IMR-90 (cell line): ENCODE measurements at places on chromosomes 6 and 20. TPM values are rescaled to one million over a fixed set of nuclear protein-coding genes. Genes with fewer than 3 reads are reported as not detected.

The PLA2G7 gene
- not detected in 2 replicates for total RNA-seq

The IRF4 gene
- not detected in 2 replicates for total RNA-seq

- peaks cover 2% of the 10 kb centered on the region; the same call in 1 of the 2 replicates for H3K36me3 ChIP-seq
- H3K4me3 ChIP-seq = no peak overlapping the region
- no peaks in the 10 kb centered on the region for H3K27me3 ChIP-seq
- H3K4me1 ChIP-seq = peaks cover 18% of the 10 kb centered on the region
Observed at GRCh38 chr6:3281631-3282475, 23.1 kb downstream of the PSMG4 start.

- no peaks in the 10 kb centered on the region; the same call in 1 of the 2 replicates for H3K4me1 ChIP-seq
- DNase-seq = peak; percentile 68
- no peak overlapping the region for H3K27ac ChIP-seq
- no peak overlapping the region for H3K4me3 ChIP-seq
Observed at GRCh38 chr6:132218059-132218696, 183.1 kb downstream of the MOXD1 start.

- no peak overlapping the region for H3K4me3 ChIP-seq
- no peak for DNase-seq
- peaks cover 2% of the 10 kb centered on the region; the same call in 1 of the 2 replicates for H3K27me3 ChIP-seq
- peaks cover 4% of the 10 kb centered on the region for H3K4me1 ChIP-seq
- no peak overlapping the region for H3K27ac ChIP-seq
Observed at GRCh38 chr6:163744256-163744925, 329.9 kb downstream of the QKI start.

GRCh38 chr6:158020272-158020711 lies 38.6 kb downstream of the SYNJ2 start:
- H3K4me1 ChIP-seq = peaks cover 32% of the 10 kb centered on the region
- H3K27ac ChIP-seq = peak overlapping the region; percentile 52; the same call in 1 of the 2 replicates
- H3K4me3 ChIP-seq = no peak overlapping the region
- no peaks in the 10 kb centered on the region for H3K27me3 ChIP-seq
- H3K36me3 ChIP-seq = peaks cover 17% of the 10 kb centered on the region

DNA sequence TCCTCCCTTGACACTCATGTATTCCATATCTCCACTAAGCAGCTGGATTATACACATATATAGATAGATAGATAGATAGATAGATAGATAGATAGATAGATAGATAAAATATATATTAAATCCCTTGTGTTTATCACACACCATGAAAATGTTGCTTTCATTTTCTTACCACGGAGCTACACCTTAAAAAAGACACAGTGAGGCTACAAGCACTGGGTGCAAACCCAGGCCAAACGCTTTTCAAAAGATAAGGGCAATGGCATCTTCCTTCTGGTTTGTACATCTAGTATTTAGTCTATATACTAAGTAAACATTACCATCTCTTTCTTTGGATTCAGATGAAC lies 377.1 kb downstream of the ESR1 start:
- peaks cover 10% of the 10 kb centered on the region for H3K36me3 ChIP-seq
- DNase-seq = no peak
- H3K27ac ChIP-seq = no peak overlapping the region

- H3K36me3 ChIP-seq = no peaks in the 10 kb centered on the region
- no peak overlapping the region for H3K4me3 ChIP-seq
- peaks cover 7% of the 10 kb centered on the region for H3K4me1 ChIP-seq
- no peak for DNase-seq
Observed at GRCh38 chr6:136228814-136229213, 21.3 kb downstream of the MTFR2 start.

The ME1 gene
- 24.4 and 32.2 TPM in 2 replicates for total RNA-seq

DNA sequence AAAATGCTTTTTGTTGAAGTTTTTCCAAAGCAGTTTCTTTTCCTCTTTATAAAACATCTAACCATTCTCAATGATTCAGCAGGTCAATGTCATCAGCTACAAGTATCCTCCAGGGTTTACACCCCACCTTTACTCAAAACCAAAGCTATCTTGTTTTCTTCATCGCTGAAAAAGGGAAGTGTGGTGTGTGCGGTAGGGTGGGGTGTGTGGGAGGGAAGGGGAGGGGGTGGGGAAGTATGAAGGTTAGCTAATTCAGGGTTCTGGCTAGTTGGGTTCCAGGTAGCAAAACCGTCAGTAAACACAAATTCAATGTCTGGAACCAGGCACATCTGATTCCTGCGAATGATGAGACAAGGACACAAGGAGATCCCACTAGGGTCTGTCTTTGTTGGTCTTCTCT lies 189.6 kb downstream of the GJA10 start:
- H3K27me3 ChIP-seq = no peaks in the 10 kb centered on the region
- DNase-seq = no peak
- H3K4me1 ChIP-seq = peaks cover 2% of the 10 kb centered on the region
- H3K36me3 ChIP-seq = no peaks in the 10 kb centered on the region
- no peak overlapping the region for H3K27ac ChIP-seq
- H3K4me3 ChIP-seq = no peak overlapping the region

The SLC52A3 gene
- total RNA-seq = not detected in 2 replicates

- no peaks in the 10 kb centered on the region for H3K36me3 ChIP-seq
- H3K4me3 ChIP-seq = no peak overlapping the region
- H3K27ac ChIP-seq = no peak overlapping the region
- no peak for DNase-seq
- H3K4me1 ChIP-seq = peaks cover 7% of the 10 kb centered on the region
Observed at GRCh38 chr6:139520321-139520768, 145.9 kb upstream of the CITED2 start.

The SPDEF gene
- total RNA-seq = not detected in 2 replicates

DNA sequence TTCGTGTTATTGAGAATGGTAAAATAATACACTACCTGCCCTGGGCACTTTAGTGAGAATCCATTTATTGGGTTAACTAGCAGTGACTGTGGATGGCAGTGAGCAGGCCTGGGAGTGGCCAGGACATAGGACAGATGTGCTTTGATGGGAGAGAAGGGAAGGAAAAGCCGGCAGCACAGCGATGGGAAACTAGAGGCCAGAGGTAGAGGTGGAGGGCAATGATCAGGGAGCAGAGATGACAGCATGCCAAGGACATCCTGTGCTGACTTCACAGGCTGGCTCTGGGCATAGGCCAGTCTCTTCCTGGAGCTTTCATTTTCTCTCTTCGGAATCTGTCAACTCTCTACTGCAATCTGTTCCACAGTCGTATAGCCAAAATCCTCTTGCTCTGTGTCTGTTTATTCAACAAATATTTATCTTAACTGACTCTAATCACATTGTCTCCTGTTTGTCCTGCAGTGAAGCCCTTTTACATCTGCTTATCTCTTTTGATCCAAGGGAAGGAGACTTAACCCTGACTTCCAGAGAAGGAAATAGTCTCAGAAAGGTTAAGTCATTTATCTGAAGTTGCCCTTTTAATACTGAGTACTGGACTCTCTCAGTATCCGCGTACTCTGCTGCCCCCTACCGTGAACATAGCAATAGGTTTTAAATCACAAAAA lies 18.4 kb upstream of the MMP24 start:
- peak overlapping the region; percentile 39 for H3K27ac ChIP-seq
- no peaks in the 10 kb centered on the region for H3K27me3 ChIP-seq
- peak; percentile 78 for DNase-seq
- H3K4me3 ChIP-seq = no peak overlapping the region

GRCh38 chr6:135759831-135760230 lies 91.7 kb upstream of the PDE7B start:
- H3K4me3 ChIP-seq = no peak overlapping the region
- no peaks in the 10 kb centered on the region for H3K36me3 ChIP-seq
- H3K4me1 ChIP-seq = no peaks in the 10 kb centered on the region
- H3K27ac ChIP-seq = no peak overlapping the region
- H3K27me3 ChIP-seq = no peaks in the 10 kb centered on the region
- peak; percentile 41 for DNase-seq

- peak overlapping the region; percentile 32; the same call in 1 of the 2 replicates for H3K27ac ChIP-seq
- H3K27me3 ChIP-seq = no peaks in the 10 kb centered on the region
- peaks cover 58% of the 10 kb centered on the region for H3K4me1 ChIP-seq
- peak; percentile 56 for DNase-seq
- no peak overlapping the region for H3K4me3 ChIP-seq
Observed at GRCh38 chr20:36856691-36857635, 19.0 kb upstream of the TLDC2 start.

- H3K36me3 ChIP-seq = no peaks in the 10 kb centered on the region
- no peaks in the 10 kb centered on the region for H3K4me1 ChIP-seq
- H3K27me3 ChIP-seq = no peaks in the 10 kb centered on the region
Observed at GRCh38 chr6:77019081-77019480, 444.2 kb downstream of the HTR1B start.

The ROMO1 gene
- total RNA-seq = 223 and 397 TPM in 2 replicates

The ARMH2 gene
- total RNA-seq = not detected in 2 replicates
